B cell (primary cell): ENCODE measurements at places on chromosomes 7 and 10. TPM values are rescaled to one million over a fixed set of nuclear protein-coding genes. Genes with fewer than 3 reads are reported as not detected.

GRCh38 chr10:116385994-116386809, 41.4 kb upstream of the PNLIPRP3 start:
- H3K4me3 ChIP-seq: no peak overlapping the region
- H3K4me1 ChIP-seq: no peaks in the 10 kb centered on the region
- no peak overlapping the region for H3K27ac ChIP-seq
- no peaks in the 10 kb centered on the region for H3K27me3 ChIP-seq

GHITM gene
- 71.9 and 75.1 TPM in 2 replicates for total RNA-seq

- H3K27me3 ChIP-seq: no peaks in the 10 kb centered on the region
- H3K4me3 ChIP-seq: no peak overlapping the region
- H3K4me1 ChIP-seq: no peaks in the 10 kb centered on the region
- no peaks in the 10 kb centered on the region for H3K36me3 ChIP-seq
- H3K27ac ChIP-seq: no peak overlapping the region
Measured at GRCh38 chr7:23292623-23293022, 6.5 kb upstream of the MALSU1 start.

- H3K27me3 ChIP-seq: no peaks in the 10 kb centered on the region
- H3K36me3 ChIP-seq: no peaks in the 10 kb centered on the region
- H3K4me3 ChIP-seq: no peak overlapping the region
- no peak overlapping the region for H3K27ac ChIP-seq
- no peak for DNase-seq
Measured at GRCh38 chr7:93873998-93874574, 16.5 kb downstream of the TFPI2 start.

SPRN gene
- not detected in 2 replicates for total RNA-seq

DNA sequence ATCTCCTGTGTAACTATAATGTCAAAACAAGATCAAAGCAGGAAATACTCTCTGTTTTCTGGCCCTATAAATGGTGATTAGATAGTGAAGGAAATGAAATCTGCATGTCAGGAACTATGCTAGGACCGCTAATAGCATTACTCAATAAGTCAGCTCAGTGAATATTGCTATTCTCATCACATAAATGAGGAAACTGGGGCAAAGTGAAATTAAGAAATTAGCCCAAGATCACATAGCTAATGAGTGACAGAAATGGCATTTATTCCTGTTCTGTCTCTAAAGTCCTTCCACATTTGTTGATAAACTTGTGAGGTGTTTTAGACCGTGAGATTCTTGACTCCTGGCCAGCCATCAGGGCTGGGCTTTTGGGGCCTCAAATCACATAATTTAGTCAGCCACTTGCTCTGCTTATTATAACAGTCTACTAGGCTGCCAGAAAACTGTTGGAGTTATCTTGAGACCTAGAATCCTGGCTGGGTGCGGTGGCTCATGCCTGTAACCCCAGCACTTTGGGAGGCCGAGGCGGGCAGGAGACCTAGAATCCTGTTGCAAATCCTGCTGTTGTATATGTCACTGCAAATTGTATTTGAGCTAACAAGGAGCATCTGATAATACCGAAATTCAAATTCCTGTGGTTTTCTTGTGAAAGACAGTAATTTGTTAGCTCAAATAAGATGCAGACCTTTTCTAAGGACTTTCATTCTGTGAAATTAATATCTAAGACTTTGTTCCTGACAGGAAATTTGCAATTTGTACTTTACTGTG, 66.5 kb upstream of the SHTN1 start:
- no peak overlapping the region for H3K4me3 ChIP-seq
- no peaks in the 10 kb centered on the region for H3K36me3 ChIP-seq
- H3K27me3 ChIP-seq: no peaks in the 10 kb centered on the region
- no peaks in the 10 kb centered on the region for H3K4me1 ChIP-seq

DNA sequence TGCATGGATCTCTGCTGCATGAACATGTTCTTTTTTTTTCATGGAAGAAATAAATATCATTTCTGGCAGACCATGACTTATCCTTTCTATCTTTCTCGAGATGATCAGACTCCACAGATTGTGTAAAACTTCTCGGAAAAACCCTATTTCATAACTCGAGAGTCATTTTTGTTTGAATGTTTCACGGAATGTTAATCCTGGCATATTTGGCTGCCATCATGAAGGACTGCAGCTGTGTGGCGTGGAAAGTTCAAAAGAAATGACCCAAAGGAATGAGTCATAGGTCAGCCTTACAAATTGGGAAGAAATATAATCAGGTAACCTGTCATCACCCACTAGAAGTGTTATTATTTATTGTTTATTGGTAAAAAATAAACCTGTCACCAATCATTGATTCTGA, 566.8 kb downstream of the SDK1 start:
- H3K36me3 ChIP-seq: no peaks in the 10 kb centered on the region
- H3K4me3 ChIP-seq: no peak overlapping the region
- H3K27ac ChIP-seq: no peak overlapping the region

ICA1 gene
- total RNA-seq: not detected in 2 replicates

DNA sequence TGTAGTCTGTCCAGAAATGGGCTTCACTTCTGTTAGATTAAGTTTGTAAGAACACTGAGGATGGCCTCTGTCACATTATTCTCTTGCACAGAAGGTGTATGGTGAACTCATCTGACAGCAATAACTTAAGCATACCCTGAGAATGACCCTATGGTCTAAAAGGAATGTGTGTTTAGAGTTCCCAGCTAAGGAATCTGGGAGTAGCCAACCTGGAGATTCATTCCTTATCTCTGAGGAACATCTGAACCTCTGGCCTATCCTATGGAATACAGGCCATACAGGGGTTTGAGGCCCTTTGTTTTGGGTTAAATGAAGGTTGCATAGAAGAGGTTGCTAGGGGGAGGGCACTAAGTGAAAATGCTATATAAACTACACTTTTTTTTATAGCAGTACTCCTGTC, 41.4 kb downstream of the LAMB4 start:
- DNase-seq: no peak
- H3K4me1 ChIP-seq: no peaks in the 10 kb centered on the region
- H3K27ac ChIP-seq: no peak overlapping the region
- H3K4me3 ChIP-seq: no peak overlapping the region
- no peaks in the 10 kb centered on the region for H3K27me3 ChIP-seq

DNA sequence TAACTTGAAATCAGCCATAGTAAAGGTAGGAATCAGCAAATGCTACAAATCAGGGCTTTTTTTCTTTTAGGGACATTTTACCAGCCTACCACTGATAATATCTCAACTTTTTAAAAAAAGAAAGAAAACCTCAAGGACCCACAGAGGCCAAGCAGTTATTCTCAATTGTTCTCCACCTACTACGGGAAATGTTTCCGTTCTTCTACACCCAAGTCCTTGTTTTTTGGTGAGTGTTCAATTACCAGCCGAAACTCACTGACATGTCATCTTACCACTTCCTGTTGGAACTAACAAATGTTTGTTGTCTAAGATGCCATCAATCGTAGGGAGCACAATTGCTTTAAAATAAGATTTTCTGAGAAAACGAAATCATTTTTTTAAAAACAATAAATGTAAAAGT, 50.2 kb upstream of the CDK1 start:
- H3K27me3 ChIP-seq: no peaks in the 10 kb centered on the region
- H3K4me3 ChIP-seq: no peak overlapping the region
- no peaks in the 10 kb centered on the region for H3K36me3 ChIP-seq
- DNase-seq: no peak
- H3K27ac ChIP-seq: no peak overlapping the region
- H3K4me1 ChIP-seq: peaks cover 18% of the 10 kb centered on the region

MYOZ1 gene
- total RNA-seq: not detected in 2 replicates

ADAM22 gene
- 1.8 and 2.0 TPM in 2 replicates for total RNA-seq

GRCh38 chr10:31315453-31315852, 3.6 kb upstream of the ZEB1 start:
- H3K4me3 ChIP-seq: no peak overlapping the region
- H3K27me3 ChIP-seq: no peaks in the 10 kb centered on the region
- peaks cover 7% of the 10 kb centered on the region for H3K4me1 ChIP-seq
- no peak overlapping the region for H3K27ac ChIP-seq

GPR26 gene
- total RNA-seq: not detected in 2 replicates

DNA sequence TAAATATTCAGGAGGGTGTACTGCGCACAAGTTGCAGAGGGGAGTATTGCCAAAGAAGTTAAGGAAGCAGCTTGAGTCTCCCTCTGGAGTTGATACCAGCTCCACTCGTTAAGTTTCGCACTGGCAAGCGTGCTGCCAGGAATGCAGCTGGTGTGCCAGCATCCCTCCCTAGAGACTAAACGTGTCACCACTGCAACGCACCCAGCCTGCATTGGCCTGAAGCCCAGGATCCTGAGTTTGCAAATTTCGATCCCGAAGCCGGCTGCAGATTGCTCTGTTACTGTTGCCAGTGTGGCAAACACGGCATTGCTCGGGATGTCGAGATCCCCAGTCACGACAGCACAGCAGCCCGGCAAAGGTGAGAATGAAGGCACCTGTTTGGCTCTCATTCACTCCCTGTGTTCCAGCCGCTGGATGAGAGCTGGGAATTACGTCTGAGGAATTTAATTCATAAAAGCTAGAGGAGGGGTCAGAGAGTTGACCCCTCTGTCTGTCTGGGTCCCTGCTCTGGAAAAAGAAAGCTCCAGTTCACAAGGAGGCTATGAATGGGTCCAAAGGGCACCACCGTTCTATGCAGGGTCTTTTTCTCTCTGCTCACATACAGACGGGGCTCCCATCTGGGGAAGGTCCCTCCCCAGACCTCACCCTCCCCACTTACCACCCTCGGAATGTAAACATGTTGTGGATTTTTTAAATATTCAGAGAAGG, 61.0 kb downstream of the NRP1 start:
- H3K36me3 ChIP-seq: no peaks in the 10 kb centered on the region
- H3K4me3 ChIP-seq: no peak overlapping the region
- H3K27ac ChIP-seq: no peak overlapping the region
- H3K4me1 ChIP-seq: no peaks in the 10 kb centered on the region
- H3K27me3 ChIP-seq: no peaks in the 10 kb centered on the region
- DNase-seq: no peak

GPC2 gene
- 4.1 and 6.1 TPM in 2 replicates for total RNA-seq

ECD gene
- total RNA-seq: 37.1 and 38.8 TPM in 2 replicates

DNA sequence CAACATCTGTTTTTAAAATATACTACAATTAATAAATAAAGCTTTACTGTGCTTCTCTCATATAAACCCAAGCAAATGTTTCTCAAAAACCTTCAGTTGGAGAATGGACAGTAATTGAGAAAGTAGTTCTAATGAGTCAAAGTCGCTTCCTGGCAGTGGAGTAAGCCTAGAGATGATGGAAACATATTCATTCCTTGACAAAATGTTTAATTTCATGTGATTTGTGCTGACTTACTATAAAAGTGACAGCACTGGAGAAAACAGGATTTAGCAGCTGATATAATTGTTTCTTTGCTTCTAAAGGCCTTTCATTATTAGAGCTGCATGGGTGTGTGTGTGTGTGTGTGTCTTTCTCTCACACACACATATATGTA, 9.0 kb downstream of the ELMO1 start:
- DNase-seq: no peak
- no peak overlapping the region for H3K4me3 ChIP-seq
- peaks cover 25% of the 10 kb centered on the region for H3K4me1 ChIP-seq

- H3K27ac ChIP-seq: no peak overlapping the region
- H3K4me1 ChIP-seq: peaks cover 14% of the 10 kb centered on the region
- H3K4me3 ChIP-seq: no peak overlapping the region
- DNase-seq: no peak
- no peaks in the 10 kb centered on the region for H3K36me3 ChIP-seq
- H3K27me3 ChIP-seq: peaks cover 18% of the 10 kb centered on the region
Measured at GRCh38 chr10:81876253-81877077, 1.5 kb downstream of the NRG3 start.

DNA sequence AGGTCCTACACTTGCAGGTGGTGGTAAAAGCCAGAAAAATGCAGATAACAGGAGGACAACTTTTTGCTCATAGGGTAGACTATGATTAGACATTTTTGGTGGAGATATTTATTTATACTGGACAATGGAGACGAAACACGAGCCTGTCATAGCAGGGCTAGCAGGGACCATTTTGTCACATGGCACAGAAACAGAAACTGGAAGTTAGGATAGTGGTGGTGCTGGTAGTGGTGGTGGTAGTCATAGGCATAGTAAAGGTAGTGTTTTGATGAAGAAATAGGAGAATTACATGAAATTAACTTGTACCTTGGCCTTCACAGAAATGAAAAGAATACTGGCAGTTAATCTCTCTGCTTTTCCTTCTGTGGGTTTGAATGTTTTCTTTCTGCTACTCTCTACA, 8.8 kb upstream of the MGAM start:
- H3K27ac ChIP-seq: no peak overlapping the region
- DNase-seq: no peak
- H3K36me3 ChIP-seq: no peaks in the 10 kb centered on the region

GRCh38 chr7:12759151-12759550, 71.7 kb downstream of the ARL4A start:
- no peak overlapping the region for H3K4me3 ChIP-seq
- H3K27me3 ChIP-seq: no peaks in the 10 kb centered on the region
- no peaks in the 10 kb centered on the region for H3K4me1 ChIP-seq
- no peak for DNase-seq
- H3K36me3 ChIP-seq: no peaks in the 10 kb centered on the region

- peaks cover 16% of the 10 kb centered on the region for H3K36me3 ChIP-seq
- DNase-seq: no peak
- no peaks in the 10 kb centered on the region for H3K27me3 ChIP-seq
- H3K27ac ChIP-seq: no peak overlapping the region
- H3K4me3 ChIP-seq: no peak overlapping the region
Measured at GRCh38 chr10:28595613-28596012, 62.7 kb downstream of the WAC start.

GRCh38 chr10:76191336-76191735, 759.9 kb downstream of the LRMDA start:
- no peak overlapping the region for H3K27ac ChIP-seq
- H3K36me3 ChIP-seq: no peaks in the 10 kb centered on the region

TMEM176A gene
- total RNA-seq: not detected in 2 replicates

- no peak for DNase-seq
- no peaks in the 10 kb centered on the region for H3K4me1 ChIP-seq
- no peak overlapping the region for H3K27ac ChIP-seq
- no peaks in the 10 kb centered on the region for H3K27me3 ChIP-seq
- no peaks in the 10 kb centered on the region for H3K36me3 ChIP-seq
Measured at GRCh38 chr7:80622541-80622940, 15.9 kb upstream of the CD36 start.

DNA sequence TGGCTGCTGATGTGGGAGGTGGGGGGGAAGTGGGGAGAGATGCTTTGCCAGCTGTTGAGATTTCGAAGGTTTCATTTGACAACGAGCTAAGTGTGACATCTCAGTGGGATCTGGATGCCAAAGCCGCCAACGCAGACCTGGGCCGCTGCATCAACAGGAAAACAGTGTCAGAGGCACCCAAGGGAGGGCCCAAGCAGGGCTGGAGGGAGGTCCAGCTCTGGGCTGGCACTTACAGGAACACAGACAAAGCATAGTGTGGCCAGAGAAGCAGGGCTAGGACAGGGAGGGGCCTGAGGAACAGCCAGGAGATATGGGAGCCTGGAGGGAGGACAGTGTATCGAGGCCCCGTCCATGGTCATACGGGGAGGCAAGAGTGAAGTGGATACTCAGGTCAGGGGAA, 73.1 kb downstream of the GTF2IRD1 start:
- H3K4me1 ChIP-seq: no peaks in the 10 kb centered on the region
- H3K27me3 ChIP-seq: no peaks in the 10 kb centered on the region
- no peak overlapping the region for H3K4me3 ChIP-seq
- no peak overlapping the region for H3K27ac ChIP-seq
- no peak for DNase-seq

GRCh38 chr10:78396754-78397153, 363.1 kb downstream of the RPS24 start:
- H3K36me3 ChIP-seq: no peaks in the 10 kb centered on the region
- DNase-seq: no peak
- H3K27me3 ChIP-seq: no peaks in the 10 kb centered on the region
